ENCODE measurements at places on chromosomes 6 and 20. TPM values are rescaled to one million over a fixed set of nuclear protein-coding genes. Genes with fewer than 3 reads are reported as not detected.

- DNase-seq = no peak
Observed at GRCh38 chr6:101582792-101583191, 189.3 kb downstream of the GRIK2 start.

DNA sequence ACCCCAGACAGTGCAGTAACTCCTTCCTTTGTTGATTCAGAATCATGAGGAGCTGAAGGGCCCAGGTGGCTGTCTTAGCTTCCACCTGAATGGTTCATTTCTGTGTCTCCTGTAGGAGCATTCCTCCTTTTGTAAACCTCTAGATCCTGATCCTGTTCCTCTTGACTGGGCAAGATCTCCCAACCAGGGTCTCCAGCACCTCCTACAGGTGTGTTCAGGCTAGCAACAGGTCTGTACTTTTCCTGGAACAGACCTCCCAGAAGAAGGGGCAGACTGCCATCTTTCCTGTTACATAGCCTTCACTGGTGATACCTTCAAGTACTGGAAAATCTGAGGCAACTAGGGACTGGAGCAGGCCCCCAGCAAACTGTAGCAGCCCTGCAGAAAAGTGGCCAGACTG, 35.2 kb downstream of the HLA-B start:
- DNase-seq = no peak

- DNase-seq = no peak
Observed at GRCh38 chr6:168985705-168986104, 267.9 kb downstream of the THBS2 start.

Gene SNAI1
- 1.1 TPM for total RNA-seq

GRCh38 chr20:37987602-37988290, 45.5 kb downstream of the TTI1 start:
- DNase-seq = no peak

Gene ZBTB12
- 8.9 TPM for total RNA-seq

GRCh38 chr20:3224681-3225421, 14.1 kb downstream of the SLC4A11 start:
- DNase-seq = no peak

Gene GPX5
- total RNA-seq = not detected

DNA sequence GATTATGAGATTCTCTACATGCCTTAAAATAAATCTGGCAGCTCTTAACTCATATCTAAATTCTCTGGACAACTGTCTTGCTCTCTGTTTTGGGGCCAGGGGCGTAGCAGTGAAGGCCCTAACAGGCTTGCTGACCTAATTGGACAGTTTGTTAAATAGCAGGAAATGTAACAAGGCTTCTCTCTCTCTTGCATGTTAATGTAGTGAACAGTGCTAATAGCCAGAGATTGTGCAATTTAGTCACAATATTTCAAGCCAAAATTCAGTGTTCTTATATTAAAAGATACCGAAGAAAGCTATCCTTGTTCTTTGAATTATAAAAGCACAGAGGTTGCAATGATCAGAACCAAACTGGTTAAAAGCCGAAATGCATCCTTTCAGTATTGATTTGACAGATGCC, 3.0 kb downstream of the PPP1R3D start:
- DNase-seq = no peak

- no peak for DNase-seq
Observed at GRCh38 chr20:10060226-10060625, 25.4 kb downstream of the ANKEF1 start.

- no peak for DNase-seq
Observed at GRCh38 chr6:3757241-3757641, 5.7 kb upstream of the PXDC1 start.

- DNase-seq = no peak
Observed at GRCh38 chr6:2970753-2971419, 481 bp downstream of the SERPINB6 start.

GRCh38 chr20:41704896-41705295, 86.7 kb upstream of the CHD6 start:
- no peak for DNase-seq

Gene SALL4
- 3.5 TPM for total RNA-seq

GRCh38 chr6:131023834-131024504, 39.1 kb downstream of the EPB41L2 start:
- no peak for DNase-seq

- no peak for DNase-seq
Observed at GRCh38 chr20:24470746-24471582, 1.5 kb downstream of the SYNDIG1 start.

Gene TNFRSF6B
- 0.54 TPM for total RNA-seq

DNA sequence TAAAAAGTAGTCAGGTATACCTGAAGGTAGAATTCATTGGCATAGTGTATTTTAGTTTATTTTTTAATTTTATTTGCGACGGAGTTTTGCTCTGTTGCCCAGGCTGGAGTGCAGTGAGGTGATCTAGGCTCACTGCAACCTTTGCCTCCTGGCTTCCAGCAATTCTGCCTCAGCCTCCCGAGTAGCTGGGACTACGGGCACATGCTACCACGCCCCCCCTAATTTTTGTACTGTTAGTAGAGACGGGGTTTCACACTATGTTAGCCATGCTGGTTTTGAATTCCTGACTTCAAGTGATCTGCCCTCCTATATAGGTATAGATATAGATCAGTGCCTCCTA, 102.8 kb upstream of the PRSS16 start:
- no peak for DNase-seq

GRCh38 chr20:61777773-61778494, 287.7 kb downstream of the TAF4 start:
- DNase-seq = no peak

- DNase-seq = no peak
Observed at GRCh38 chr6:44341095-44341890, 1.2 kb upstream of the SPATS1 start.

Gene RIPOR3
- 32.6 TPM for total RNA-seq

GRCh38 chr6:29925727-29926412, 16.5 kb upstream of the HLA-A start:
- DNase-seq = peak; percentile 16

DNA sequence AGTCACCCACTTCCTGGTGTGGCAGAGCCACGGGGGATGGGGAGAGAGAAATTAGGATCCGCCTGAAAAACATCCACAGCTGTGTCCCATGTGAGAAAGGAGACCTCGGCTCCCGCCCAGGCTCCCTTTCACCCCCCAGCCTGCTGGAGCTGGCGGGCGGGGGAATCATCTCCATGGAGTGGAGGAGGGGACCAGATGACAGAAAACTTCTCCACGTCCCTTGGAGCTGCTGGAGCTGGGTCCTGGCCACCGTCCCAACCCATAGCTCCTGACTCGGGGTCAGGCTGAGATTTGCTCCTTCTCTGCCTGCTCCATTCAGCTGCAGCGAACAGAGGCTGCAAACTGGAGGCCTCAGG, 113.8 kb downstream of the CEBPB start:
- no peak for DNase-seq
